ENCODE measurements at places on chromosomes 5 and 9.
A peak's percentile ranks its signal among the peaks of the same experiment; 100 is the strongest.

DNA sequence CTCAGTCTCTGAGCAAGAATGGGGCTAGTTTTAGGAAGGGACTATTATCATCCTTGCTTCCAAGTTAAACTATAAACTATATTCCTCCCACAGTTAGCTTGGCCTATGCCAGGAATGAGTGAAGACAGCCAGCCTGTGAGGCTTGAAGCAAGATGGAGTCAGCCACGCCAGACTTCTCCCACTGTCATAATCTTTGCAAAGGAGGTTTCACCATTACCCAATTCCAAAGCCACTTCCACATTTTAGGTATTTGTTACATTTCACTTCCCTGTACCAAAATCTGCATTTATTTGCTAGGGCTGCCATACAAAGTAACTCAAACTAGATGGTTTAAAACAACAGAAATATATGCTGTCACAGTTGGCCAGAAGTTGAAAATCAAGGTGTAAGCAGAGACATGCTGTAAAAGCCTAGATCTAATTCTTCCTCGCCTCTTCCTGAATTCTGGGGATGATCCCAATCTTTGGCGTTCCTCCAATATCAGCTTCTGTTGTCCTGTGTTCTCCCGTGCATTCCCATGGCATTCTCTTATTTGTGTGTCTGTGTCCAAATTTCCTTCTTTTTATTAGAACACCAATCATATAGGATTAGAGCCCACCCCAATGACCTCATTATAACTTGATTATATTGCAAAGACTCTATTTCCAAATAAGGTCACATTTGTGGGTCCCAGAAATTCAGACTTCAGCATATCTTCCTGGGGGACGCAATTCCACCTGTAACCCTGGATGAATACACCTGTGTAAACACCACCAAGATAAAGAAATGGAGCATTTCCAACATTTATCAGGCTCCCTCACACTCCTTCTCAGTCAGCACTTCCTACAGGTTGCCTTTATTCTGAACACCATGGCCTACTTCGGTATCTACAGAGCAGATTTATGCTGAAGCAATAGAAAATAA is 126.8 kb downstream of the GCNT1 start:
- no peak for DNase-seq

DNA sequence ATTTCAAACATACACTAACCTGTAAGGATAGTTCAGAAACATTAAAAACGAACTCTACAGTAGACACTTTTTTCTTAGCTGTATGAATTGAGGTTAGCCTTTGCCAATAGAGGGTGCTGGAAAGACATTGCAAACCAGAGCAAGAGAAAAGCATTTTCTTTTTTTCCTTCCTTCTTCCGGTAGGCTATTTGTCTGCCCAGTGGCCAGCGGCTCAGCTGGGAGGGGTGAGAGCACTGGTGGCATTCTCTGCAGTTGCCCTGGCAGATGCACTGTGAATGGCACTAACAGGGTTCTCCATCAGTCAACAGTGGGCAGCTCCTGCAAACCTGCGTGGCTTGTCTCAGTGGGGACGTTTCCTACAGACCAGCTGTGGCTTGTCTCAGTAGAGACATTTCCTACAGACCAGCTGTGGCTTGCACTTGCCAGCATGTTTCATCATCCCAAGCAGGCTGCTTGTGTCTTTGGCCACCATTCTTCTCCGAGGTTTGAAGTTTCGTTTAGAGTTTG is 984.5 kb upstream of the CDH18 start:
- peak; percentile 16 for DNase-seq

GRCh38 chr9:127814619-127815511 is 12.2 kb downstream of the FPGS start:
- no peak for DNase-seq

DNA sequence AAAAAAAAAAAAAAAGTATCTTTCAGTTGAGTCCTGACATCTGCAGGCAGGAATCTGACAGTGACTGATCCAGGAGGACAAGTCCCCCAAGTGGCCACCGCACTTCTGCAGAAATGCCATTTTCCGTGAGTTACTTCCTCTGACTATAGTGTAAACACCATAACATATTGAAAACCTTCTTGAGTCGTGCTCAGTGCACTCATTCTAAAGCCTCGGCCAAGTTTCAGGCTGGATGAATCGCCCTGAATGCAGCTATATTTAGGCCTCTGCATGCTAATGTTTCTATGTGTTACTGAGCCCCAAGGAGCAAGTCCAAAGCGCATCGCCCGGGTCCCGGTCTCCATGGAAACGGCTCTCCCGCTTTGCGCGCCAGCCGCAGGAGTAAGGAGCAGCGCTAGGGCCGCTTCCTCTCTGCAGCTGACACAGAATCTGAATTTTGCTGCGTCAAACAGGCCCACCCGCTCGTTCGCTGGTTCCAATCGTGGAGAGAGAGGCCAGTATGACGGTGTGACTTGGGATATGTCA is 335.4 kb downstream of the MSX2 start:
- DNase-seq, result no peak

- no peak for DNase-seq
Measured at GRCh38 chr5:133400831-133401351, 211.4 kb downstream of the FSTL4 start.

DNA sequence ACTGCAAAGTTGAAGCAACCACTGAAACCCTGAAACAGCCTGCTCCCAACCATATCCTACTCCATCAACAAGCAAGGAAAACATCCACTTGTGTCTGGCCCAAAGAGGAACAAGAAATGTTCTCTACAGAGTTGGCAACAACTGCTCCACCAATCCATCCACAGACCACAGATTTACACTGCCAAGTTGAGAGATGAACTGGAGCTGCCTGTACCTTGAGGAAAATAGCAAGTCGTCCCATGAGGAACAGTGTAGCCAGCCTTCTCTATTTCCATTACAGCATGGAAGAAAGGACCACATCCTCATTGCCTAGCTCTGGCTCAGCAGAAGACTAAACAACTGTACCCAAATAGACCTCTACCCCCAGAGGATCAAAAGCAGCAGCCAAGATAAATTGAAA is 60.4 kb downstream of the DEPDC1B start:
- DNase-seq, result no peak

DNA sequence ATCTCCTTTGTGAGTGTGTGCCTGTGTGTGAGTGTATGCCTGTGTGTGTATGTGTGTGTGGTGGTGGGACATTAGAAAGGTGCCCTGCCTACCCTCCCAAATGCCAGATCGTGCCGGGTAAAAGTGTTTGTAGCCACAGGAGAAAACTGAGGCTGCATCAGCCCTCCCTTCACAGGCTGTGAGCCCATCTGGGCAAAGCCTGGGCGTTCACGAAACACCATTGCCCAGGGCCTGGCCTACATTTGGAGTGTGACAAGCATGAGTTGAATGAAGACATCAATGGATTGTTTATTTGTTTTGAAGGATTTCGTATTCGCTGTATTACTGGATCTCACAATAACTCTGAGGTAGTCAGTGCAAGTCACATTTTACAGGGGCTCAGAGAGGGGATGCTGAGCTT is 270.8 kb downstream of the NSG2 start:
- no peak for DNase-seq

- DNase-seq, result no peak
Measured at GRCh38 chr9:133161547-133161950, 2.2 kb downstream of the GBGT1 start.

DNA sequence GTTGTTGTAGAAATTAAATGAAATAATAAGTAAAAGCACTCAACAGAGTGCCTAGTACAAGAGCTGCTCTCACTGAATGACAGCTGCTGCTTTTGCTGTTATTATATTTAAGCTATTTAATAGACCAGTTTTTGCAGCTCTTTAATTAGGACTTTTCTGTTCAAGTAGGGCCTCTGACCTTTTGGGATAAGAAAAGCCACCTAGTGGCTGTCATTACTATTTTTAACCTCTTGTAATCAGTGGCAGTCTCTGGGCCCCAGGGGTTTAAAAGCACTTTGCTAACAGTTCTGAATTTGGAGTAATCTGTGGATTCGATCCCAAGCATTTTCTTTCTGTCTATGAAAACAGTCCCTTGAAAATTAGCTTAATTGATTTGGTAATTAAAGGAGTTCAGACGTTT is 121.1 kb downstream of the NUDT12 start:
- peak; percentile 16 for DNase-seq

DNA sequence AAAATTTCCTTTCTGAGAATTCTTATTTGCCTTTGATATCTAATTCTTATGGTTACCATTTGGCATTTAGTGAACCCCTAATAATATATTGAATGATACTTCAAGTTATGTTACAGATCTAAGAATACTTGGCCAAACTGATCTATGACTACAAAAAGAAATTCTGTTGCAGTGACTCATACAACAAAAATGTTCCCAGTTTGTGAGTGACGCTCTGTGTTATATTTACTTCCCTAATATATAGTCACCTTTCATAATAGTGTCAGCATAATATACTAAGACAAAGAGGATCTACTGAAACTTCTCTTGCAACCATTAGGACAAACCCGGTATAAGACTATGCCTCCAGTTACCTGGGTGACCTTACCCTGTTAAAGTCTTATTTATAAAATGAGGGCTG is 216.9 kb upstream of the TLX3 start:
- no peak for DNase-seq

GRCh38 chr9:132703336-132703735 is 33.1 kb downstream of the GTF3C4 start:
- DNase-seq, result no peak

DNA sequence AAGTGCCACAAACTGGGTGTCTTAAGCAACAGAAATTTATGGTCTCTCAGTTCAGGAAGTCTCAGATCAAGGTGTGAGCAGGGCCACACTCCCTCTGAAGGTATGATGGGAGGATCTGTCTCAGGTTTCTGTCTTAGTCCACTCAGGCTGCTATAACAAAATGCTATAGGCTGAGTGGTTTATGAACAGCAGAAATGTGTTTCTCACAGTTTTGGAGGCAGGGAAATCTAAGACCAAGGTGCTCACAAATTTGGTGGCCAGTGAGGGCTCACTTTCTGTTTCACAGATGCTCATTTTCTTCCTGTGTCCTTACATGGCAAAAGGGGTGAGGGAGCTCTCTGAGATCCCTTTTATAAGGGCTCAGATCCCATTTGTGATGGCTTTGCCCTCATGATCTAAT is 281.4 kb downstream of the CWC27 start:
- DNase-seq, result no peak

DNA sequence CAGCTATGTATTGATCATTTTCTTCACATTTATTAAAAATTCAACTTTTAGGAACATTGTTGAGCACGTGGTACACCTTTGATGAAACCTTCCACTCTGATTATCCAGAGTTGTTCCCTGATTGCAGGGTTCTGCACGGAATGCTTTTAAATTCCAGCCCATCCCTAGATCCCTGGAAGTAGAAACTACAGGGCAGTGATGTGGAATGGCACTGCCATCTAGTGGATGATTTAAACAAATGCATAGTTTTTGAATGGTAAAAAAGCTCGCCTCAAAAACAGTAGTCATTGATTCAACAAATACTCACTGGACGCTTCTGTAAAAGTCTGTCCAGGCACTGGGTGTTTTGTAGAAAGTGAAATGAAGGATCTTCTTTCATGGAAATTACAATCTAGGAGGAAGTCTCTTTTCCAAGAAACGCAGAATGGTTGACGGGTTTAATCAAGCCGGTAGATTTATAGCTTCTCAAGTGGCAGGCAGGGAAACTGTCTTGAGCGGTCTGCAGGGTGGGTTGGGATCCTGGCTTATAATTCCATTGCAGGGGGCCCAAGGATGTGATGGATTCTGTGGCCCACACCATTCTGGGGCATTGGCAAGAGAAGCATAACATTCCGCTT is 118.4 kb downstream of the ARHGAP26 start:
- DNase-seq, result peak; percentile 62

- no peak for DNase-seq
Measured at GRCh38 chr9:127449332-127449966, 1.8 kb downstream of the RPL12 start.
